Activated CD8-positive, alpha-beta T cell treated with anti-CD3 and anti-CD28 coated beads, Interleukin-2, amount 10 ng/mL, durations not matched to agents 7 days and 5 days (primary cell): ENCODE measurements at places on chromosomes 4 and X. TPM values are rescaled to one million over a fixed set of nuclear protein-coding genes. Genes with fewer than 3 reads are reported as not detected.
A peak's percentile ranks its signal among the peaks of the same experiment; 100 is the strongest.

NLRP2B gene
- not detected for total RNA-seq

SPP1 gene
- not detected for total RNA-seq

ANXA3 gene
- 4.2 TPM for total RNA-seq

DNA sequence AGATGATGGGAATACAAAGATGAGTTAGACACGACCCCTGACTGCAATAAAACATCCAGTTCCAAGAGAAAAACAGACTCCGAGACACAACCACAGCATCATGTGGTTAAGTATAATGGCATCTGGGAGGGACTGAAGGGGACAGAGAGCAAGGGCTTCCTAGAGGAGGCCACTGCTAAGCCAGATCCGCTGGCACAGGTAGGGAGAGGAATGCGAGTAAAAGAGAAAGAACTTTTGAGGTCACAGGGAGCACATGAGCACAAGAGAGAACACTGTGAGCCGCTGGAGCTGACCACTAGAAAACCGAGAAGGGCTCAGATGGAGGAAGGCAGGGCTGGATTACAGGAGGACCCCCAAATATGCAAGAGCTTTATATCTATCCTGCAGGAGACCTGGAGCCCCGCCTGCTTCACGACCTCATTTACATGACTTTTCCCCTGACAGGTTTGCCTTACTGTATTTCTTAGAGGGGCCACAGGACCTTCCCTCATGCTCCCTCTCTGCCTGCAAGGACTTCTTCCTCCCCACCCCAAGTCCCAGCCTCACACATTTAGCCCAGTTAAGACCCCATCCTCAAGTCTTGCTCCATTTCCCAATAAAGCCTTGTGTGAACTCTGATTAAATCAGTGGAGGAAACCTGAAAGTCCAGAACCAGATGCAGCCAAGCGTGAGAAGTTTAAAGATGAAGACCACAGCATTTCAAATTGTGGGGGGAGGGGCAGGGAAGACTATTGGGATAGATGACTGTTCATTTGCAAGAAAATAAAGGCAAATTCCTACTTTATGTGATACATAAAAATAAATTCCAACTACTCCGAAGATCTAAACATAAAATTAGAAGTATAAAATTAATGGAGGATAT, 29.6 kb downstream of the MFAP3L start:
- DNase-seq: no peak
- H3K4me1 ChIP-seq: peaks cover 1% of the 10 kb centered on the region
- peaks cover 3% of the 10 kb centered on the region for H3K27me3 ChIP-seq

DCAF12L1 gene
- not detected for total RNA-seq

DNA sequence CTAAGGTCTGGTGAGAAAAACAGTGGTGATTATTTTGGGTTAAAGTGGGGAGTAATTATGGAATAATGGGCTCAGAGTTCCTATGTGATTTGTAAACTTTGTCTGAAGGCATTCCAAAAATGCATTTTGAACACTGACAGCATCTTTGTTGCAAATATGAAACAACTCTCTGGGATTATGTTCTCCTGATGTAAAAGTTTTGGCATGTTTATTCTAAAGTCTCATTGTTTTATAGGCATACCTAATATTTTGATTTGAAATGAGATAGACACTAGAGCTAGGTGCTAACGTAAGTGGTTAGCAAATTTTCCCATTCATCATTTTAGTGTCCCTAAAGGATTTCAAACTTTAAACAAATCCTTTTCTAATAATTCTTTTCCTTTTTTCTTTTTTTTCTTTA, 140.9 kb upstream of the ANXA3 start:
- H3K27me3 ChIP-seq: peaks cover 19% of the 10 kb centered on the region
- no peak for DNase-seq
- no peak overlapping the region for H3K4me3 ChIP-seq
- no peaks in the 10 kb centered on the region for H3K36me3 ChIP-seq

GRCh38 chr4:185016946-185017758, 1.1 kb upstream of the HELT start:
- peak overlapping the region; percentile 8 for H3K4me3 ChIP-seq
- no peak overlapping the region for H3K27ac ChIP-seq
- peaks cover 8% of the 10 kb centered on the region for H3K4me1 ChIP-seq

DNA sequence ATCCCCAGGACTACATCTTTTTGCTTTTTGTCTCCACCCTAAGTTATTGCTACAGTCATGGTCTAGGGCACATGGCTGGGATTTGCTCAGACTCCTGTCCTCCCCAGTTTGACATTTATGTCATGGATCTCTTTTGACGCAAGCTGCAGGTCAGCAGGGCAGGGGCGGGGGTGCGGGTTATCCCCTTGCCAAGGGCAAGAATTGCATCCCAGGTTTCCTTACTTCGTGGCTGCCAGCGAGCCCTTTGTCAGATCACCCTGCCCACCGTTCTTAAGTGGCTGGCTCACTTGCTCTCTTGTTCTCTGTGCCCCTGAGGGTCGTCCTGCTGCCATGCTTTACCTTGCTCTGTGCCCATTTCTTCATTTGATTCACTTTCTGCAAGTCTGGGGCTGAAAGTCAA, 21.1 kb upstream of the UBA1 start:
- H3K4me3 ChIP-seq: no peak overlapping the region
- H3K36me3 ChIP-seq: peaks cover 23% of the 10 kb centered on the region
- DNase-seq: no peak
- H3K4me1 ChIP-seq: peaks cover 3% of the 10 kb centered on the region

GRCh38 chr4:48247878-48248558, 21.6 kb downstream of the TEC start:
- H3K27me3 ChIP-seq: no peaks in the 10 kb centered on the region
- H3K4me3 ChIP-seq: no peak overlapping the region
- no peaks in the 10 kb centered on the region for H3K36me3 ChIP-seq
- H3K27ac ChIP-seq: no peak overlapping the region
- no peaks in the 10 kb centered on the region for H3K4me1 ChIP-seq
- no peak for DNase-seq

- no peak overlapping the region for H3K4me3 ChIP-seq
- DNase-seq: no peak
- H3K36me3 ChIP-seq: no peaks in the 10 kb centered on the region
- no peaks in the 10 kb centered on the region for H3K27me3 ChIP-seq
These were observed 10.5 kb downstream of the DCAF8L2 start for GRCh38 chrX:27600686-27601085.

DDX53 gene
- total RNA-seq: not detected

DNA sequence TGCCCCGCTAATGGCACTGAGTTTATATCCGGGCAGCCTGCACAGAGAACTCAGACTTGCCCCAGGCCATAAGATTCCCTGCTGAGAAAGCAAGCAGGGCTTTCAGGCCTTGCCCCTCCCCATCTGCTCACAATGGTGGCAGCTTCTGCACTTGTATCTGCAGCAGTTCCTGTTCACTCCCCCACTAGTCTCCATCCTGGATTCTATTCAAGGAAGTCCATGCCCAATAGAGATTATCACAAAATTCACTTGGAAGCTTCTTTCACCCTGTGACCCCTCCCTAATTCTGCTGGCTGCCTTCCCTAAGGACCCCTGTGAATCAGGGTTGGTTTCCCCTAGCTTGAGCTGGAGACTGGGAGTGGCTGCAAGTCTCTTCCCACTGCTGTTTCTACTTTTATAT, 34.5 kb upstream of the UCP1 start:
- no peaks in the 10 kb centered on the region for H3K4me1 ChIP-seq
- no peak overlapping the region for H3K27ac ChIP-seq
- no peak overlapping the region for H3K4me3 ChIP-seq
- no peak for DNase-seq

- H3K4me3 ChIP-seq: no peak overlapping the region
- H3K27me3 ChIP-seq: peaks cover 6% of the 10 kb centered on the region
- no peak for DNase-seq
- H3K27ac ChIP-seq: no peak overlapping the region
- no peaks in the 10 kb centered on the region for H3K4me1 ChIP-seq
- H3K36me3 ChIP-seq: no peaks in the 10 kb centered on the region
These were observed 60.2 kb downstream of the PDGFRA start for GRCh38 chr4:54289316-54289715.

- H3K27me3 ChIP-seq: peaks cover 6% of the 10 kb centered on the region
- H3K36me3 ChIP-seq: peaks cover 9% of the 10 kb centered on the region
- no peak overlapping the region for H3K4me3 ChIP-seq
- H3K4me1 ChIP-seq: peaks cover 66% of the 10 kb centered on the region
- peak overlapping the region; percentile 85 for H3K27ac ChIP-seq
These were observed 213.1 kb upstream of the PSAPL1 start for GRCh38 chr4:7647600-7648543.

DNA sequence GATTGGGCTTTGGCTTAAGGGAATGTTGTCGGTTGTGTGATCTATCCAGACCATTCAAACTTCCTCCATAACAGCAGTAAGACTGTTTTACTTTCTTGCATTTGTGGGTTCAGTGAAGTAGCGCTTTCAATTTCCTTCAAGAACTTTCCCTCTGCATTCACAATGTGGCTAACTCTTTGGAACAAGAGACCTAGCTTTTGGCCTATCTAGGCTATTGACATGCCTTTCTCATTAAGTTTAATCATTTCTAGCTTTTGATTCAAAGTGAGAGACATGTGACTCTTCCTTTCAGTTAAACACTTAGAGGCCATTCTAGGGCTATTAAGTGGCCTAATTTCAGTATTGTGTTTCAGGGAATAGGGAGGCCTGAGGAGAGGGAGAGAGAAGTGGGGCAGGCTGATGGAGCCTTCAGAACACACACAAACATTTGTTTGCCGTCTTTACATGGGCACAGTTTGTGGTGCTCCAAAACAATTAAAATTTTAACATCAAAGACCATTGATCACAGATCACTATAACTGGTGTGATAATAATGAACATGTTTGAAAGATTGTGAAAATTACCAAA, 34.1 kb downstream of the ADH5 start:
- no peak for DNase-seq
- peaks cover 48% of the 10 kb centered on the region for H3K36me3 ChIP-seq
- no peak overlapping the region for H3K27ac ChIP-seq
- H3K27me3 ChIP-seq: no peaks in the 10 kb centered on the region
- no peak overlapping the region for H3K4me3 ChIP-seq
- peaks cover 32% of the 10 kb centered on the region for H3K4me1 ChIP-seq

GRCh38 chr4:184942444-184943425, 75.6 kb upstream of the HELT start:
- DNase-seq: no peak
- H3K27ac ChIP-seq: no peak overlapping the region
- H3K27me3 ChIP-seq: peaks cover 32% of the 10 kb centered on the region
- no peaks in the 10 kb centered on the region for H3K4me1 ChIP-seq
- no peaks in the 10 kb centered on the region for H3K36me3 ChIP-seq
- H3K4me3 ChIP-seq: no peak overlapping the region

DNA sequence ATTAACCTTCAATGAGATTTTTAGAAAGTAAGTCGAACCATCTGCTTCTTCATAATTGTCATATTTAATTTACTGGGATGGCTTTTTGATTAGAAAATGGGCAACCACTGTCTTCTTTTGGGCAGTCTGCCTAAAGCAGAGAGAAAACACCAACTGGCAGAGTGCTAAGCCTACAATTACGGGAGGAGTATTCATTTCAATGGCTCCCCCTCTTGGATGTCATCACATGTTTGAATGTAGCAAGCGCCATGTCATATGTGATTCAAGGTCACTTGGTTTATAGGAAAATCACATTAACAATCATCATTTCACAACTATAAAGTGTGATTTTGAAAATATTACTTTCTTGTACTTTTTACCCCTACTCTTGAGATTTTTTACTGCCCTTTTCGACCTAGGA, 261.9 kb downstream of the FRMPD4 start:
- no peaks in the 10 kb centered on the region for H3K27me3 ChIP-seq
- H3K27ac ChIP-seq: no peak overlapping the region
- H3K4me1 ChIP-seq: no peaks in the 10 kb centered on the region
- H3K36me3 ChIP-seq: no peaks in the 10 kb centered on the region
- H3K4me3 ChIP-seq: no peak overlapping the region
